ENCODE measurements at places on chromosomes 4 and X.

- DNase-seq = no peak
These were observed 1266.8 kb upstream of the PCDH7 start for GRCh38 chr4:29453303-29453820.

DNA sequence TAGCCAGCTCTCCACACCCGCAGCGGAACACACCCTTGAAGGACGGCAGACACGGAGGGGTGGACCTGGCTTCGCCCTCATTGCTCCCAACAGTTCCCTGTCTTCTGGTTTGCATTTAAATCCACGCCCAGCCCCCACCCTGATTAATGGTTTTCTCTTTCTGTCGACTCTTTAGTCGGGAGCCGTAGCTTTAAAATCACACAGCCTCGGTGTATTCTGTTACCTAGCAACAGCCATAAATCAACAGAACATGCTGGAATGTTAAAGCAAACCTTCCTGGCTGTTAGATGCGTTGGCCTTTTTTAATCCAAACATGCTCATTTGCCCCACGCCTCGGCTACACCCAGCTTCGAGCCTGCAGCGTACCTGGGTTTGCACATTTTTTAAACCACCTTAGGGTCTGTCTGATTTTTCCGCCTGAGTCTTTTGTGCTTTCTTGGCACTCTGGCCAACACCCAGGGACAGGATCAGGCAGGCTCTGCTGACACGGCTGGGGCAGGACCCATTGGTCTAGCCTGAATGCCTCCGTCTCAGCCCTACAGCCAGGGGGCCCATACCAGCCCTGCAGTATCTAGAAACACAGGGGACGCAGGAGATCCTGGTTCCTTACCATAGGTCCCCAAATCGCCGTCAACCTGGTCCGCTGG lies 21.4 kb upstream of the PPP2R2C start:
- DNase-seq = no peak

- DNase-seq = no peak
These were observed 41.7 kb downstream of the FGFRL1 start for GRCh38 chr4:1053080-1053661.

DNA sequence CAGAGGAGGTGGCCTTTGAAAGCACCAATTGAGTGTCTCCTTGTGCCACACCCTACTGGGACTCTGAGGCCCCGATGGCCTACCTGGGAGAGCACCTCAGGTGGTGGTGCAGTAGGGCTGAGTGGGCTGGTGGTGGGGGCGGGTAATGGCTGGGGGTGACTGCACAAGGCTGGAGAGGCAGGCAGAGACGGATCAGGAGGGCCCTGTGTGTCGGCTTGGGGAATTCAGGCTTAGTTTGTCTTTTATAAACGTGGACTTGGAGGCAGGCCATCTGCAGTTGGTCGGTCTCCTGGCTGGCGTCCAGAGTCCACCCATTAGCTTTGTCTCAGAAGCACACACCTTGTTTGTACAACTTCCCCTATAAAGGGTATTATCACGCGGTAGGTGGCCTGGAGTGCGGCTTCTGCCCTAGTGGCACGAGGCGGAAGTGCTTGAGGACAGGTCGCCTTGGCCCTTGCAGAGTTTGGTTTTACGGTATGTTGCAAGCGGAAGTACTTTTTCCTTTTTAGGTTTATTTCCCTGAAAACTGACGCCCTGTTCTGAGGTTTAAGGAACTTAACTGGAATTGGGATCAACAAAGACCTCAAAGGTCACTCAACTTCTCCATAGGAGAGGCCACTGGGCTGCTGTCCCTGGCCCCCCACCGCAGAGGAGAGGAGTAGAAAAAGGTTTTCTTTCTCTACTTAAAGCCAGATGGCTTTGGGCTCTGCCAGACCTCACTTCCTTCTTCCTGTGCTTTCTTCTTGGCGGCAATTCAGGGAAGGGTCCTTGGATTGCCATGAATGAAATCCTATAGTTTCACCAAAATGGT lies 8.0 kb downstream of the TBC1D14 start:
- no peak for DNase-seq

- DNase-seq = no peak
These were observed 711.0 kb downstream of the C4orf33 start for GRCh38 chr4:129806986-129807385.

Measured in T-helper 17 cell (primary cell).